ENCODE measurements at places on chromosomes 12 and 14.

DNA sequence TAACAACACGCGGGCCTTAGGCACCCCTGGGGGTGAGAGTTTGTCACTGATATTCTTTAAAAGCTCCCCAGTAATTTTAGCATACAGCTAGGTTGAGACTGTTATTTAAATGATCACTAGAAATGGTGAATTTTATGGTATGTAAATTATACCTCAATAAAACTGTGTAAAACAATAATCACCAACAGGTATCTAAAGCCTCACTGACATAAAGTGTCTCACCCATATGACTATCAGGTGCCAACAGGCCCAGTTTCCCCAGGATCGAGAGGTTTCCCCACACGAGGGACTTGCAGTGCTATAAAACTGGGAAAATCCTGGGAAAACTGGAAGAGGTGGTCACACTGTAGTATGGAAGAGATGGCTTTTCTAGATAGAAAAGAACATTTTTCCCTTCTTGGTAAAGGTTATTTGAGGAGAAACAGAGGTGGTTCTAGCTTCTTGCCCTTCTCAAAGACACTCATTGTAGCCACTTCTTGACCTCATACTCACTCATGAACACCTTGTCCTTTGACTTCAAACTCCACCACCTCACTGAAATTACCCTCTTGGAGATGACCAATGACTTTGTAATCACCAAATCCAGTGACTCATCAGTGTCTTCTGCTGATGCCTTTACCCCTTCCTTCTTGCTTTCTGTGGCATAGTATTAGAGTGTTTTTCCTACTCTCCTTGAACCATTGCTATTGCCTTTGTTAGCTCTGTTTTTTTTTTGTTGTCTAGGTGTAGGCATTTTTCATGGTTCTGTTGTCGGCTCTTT lies 24.8 kb upstream of the NUBPL start:
- no peak for DNase-seq

- no peak for DNase-seq
These were observed 382.1 kb downstream of the TMEM121 start for GRCh38 chr14:105908481-105908911.

- DNase-seq: peak; percentile 10
These were observed 7.5 kb downstream of the VTI1B start for GRCh38 chr14:67666750-67667449.

GRCh38 chr14:89260898-89261297 lies 156.1 kb downstream of the FOXN3 start:
- DNase-seq: no peak

DNA sequence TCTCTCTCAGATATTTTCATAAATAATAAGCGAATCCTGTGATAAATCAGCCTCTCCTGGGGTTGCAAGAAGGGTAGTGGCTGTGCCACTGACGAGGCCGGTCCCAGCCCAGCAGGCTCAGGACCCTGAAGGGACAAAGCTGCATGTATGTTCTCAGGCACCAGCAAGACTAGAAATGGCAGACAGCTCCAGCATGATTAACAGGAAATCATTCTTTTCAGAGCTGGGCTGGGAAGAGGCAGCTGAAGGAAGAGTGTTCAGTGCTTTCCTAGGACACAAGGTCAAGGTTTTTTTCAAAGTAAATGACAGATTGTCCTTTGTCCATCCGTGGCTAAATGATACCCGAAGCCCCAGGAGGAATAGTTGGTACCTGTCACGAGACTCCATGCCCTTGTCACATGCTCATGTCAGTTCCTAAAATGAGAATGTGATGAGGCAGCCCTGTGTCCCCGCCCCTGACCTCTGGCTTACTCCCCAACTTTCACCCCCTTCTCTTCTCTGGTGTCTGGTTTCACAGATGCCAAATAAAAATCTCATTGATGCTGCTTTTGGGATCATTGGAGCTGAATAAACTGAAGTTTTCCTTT lies 65.1 kb downstream of the PPP1R36 start:
- no peak for DNase-seq

- DNase-seq: no peak
These were observed 235.3 kb downstream of the CCDC91 start for GRCh38 chr12:28425526-28425925.

GRCh38 chr14:64857979-64858744 lies 21.5 kb downstream of the SPTB start:
- no peak for DNase-seq

DNA sequence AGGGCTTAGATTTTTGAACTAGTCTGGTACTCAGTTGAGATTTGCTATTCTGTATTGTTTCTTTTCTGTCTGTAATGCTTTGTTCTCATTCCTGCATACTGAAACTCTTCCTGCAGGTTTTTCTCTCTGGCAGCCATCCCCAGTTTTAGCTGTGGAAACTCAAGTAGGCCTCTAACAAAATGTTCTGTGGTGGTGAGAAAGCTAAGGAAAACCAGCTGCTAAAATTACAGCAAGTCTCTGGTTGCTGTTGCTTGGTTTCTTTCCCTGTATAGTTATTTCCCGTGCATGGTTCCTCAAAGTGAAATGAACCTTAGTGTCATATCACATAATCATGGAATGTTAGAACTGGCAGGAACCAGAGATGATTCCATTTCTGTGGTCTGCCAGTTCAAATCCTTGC lies 442.5 kb downstream of the NRXN3 start:
- no peak for DNase-seq

DNA sequence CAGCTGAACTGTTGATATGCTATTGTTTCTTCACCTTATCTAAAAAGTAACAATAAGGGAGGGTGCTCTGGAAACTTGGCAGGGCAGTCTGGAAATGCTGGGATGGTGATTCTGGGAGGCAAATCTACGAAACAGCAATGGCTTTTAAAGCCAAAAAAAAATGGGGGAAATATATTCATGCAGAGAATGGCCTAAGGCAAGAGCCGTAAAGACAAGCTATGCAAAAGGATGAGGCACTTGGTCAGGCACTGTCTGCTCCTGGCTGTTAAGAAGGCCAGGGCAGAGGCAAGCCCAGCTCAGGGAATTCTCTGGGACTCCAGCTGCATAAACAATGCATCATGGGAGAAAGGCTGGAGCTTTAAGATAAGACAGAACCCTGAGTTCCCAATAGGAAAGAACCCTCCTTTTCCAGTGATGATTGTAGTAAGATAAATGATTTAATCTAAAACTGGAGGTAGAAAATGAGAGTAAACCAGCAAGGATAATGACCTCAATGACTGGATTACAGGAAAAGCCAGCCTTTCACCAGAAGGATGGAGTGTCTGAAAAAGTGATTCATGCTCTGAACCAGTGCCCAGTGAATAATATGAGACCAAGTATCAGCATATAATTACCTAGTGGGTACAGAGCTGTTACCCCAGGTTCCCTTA lies 46.0 kb downstream of the ITPR2 start:
- DNase-seq: no peak

GRCh38 chr14:96281486-96281885 lies 25.5 kb downstream of the BDKRB1 start:
- no peak for DNase-seq

- DNase-seq: no peak
These were observed 11.7 kb downstream of the BATF start for GRCh38 chr14:75533791-75534555.

DNA sequence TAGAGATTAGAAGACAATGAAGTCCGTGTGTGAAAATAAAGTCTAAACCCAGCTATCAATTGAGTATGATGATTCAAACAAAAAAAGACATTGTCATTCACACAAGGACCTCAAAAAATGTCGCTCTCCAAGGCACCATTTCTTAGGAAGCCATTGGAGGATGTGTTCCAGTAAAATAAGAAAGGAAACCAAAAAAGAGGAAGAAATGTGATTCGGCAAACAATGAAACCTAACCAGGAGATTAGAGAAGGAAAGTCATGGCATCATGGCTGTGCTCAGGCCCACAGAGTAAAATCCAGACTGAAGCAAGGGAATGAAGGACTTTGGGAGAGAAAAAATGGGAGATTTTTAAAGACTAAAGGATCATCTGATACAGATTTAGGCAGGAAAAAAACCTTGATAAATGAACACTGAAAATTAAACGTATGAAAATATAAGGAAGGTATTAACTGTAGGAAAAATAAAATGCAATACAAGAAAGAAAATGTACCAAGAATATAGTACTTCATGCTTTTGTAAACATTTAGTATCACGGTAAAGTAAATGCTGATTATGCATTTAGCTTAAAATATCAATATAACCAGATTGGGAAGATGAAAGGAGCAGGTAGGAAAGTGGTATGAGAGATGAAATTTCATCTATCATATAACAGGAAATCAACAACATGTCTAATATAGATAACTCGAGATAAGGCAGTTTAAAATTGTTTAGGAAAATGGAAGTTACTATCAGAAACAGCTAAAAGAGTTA lies 38.2 kb upstream of the MTHFD1 start:
- no peak for DNase-seq

GRCh38 chr14:68784978-68785533 lies 7.8 kb downstream of the ZFP36L1 start:
- no peak for DNase-seq

- DNase-seq: no peak
These were observed 104.7 kb downstream of the PAH start for GRCh38 chr12:102812344-102812743.

DNA sequence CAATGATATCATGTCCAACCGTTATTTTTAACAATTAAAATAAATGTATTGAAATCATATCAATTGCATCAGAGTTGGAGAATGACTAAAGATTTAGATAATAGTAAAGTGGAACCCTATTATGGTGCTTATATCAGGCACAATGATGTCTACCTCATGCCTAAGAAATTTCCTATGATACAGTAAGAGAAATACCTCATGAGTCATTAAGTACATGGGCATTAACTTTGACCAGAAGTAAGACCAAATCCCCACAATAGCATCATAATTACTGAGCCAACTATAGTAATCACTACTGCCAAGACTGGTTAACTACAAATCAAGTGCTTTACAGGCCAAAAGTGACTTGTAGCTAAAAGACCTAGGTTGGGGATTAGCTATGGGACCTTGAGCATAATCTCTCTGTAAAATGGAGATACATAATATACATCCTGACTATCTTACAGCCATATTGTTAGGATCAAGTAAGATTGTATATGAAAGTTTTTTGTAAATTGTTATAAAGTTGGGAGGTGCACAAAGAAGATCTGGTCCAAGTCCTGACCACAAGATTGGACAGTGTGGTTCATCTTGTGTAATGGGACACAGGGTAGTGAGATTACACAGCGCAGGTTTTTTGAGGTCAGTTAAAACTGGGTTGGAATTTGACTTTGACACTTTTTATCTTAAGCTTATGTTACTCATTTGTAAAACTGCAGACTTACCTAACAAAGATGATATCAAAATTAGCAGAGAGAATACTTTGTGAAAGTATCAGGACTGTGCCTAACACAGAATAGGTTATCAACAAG lies 60.5 kb downstream of the ERGIC2 start:
- no peak for DNase-seq

GRCh38 chr12:102958073-102958829 lies 777 bp downstream of the ASCL1 start:
- DNase-seq: no peak

DNA sequence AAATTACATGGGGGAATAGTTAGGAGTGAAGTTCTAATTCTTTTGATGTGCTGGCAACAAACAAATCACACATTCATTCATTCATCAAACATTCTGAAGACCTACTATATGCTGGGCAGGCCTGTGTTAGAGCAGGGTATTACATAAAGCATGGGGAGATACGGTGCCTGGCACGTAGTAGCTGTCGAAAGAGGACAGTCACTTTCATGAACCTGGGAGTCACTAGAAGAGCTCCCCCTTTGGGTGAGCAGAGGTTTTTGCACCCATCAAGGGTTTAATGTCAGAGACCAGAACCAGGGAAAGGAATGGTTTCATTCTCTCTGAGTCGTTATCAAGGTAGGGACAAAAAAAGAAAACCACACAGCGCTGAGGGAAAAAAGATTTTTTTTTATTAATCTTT lies 10.0 kb downstream of the LHX5 start:
- no peak for DNase-seq

- no peak for DNase-seq
These were observed 4.5 kb downstream of the DPF3 start for GRCh38 chr14:72889366-72889765.

- no peak for DNase-seq
These were observed 131.0 kb upstream of the SRRM4 start for GRCh38 chr12:118850244-118850825.

- DNase-seq: no peak
These were observed 309.9 kb downstream of the ADGRD1 start for GRCh38 chr12:131263626-131264025.

DNA sequence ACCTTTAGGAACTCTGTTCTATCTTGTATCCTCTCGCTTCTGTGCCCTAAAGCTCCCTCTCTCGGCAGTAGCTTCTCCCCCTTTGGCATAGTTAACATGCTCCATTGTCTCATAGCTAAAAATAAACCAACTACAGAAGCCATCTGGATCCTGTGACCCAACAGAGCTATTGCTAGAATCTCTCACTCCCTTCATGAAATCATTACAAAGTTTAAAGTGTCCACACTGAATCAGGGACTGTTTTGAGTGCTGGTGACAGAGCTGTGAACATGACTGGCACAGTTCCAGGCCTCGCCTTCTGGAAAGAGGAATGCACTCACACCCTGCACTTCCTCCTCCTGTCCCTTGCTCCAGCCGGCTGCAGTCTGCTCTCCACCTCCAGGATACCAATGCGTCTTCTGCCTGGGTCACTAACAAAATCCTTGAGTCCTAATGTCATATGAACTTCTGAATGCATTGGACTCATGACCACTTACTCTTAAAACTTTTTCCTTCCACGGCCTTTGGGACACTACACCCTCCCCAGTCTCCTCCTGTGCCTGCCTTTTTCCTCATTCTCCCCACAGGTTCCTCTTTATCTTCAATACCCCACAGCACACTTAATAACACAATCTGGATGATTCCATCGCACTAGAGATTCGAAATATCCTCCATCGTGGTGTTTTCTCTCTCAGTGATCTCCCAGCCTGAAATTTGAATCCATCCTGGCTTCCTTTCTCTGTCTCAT lies 13.2 kb downstream of the PLBD1 start:
- no peak for DNase-seq

- no peak for DNase-seq
These were observed 181.5 kb upstream of the ARHGAP5 start for GRCh38 chr14:31895646-31896045.

DNA sequence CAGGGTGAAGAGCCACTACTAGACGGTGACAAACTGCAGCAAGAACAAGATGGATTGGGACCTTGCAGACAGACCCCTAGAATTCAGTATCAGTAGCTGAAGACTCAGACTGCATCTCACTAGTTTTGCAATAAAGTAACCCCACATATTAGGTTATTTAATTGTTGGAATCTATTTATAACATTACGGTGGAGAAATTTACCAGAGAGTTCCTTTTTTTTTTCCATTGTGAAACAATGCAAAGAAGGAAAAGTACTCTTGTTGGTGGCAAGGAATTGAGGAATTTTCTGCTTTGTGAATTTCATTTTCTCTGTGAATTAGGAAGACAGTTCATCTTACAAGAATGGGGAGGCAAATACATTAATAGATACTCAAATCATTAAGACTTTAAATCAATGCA lies 185.7 kb upstream of the PPFIA2 start:
- no peak for DNase-seq

GRCh38 chr14:28770630-28771029 lies 4.0 kb downstream of the FOXG1 start:
- no peak for DNase-seq

- DNase-seq: no peak
These were observed 148.3 kb downstream of the PHLDA1 start for GRCh38 chr12:75883241-75883640.

- DNase-seq: no peak
These were observed 49.0 kb downstream of the IFT43 start for GRCh38 chr14:76034566-76034965.

GRCh38 chr12:110002676-110003515 lies 3.7 kb downstream of the ANKRD13A start:
- no peak for DNase-seq
